ENCODE measurements at places on chromosomes 16 and 17.

- DNase-seq: no peak
Measured at GRCh38 chr17:71441098-71441497, 679.7 kb upstream of the SOX9 start.

DNA sequence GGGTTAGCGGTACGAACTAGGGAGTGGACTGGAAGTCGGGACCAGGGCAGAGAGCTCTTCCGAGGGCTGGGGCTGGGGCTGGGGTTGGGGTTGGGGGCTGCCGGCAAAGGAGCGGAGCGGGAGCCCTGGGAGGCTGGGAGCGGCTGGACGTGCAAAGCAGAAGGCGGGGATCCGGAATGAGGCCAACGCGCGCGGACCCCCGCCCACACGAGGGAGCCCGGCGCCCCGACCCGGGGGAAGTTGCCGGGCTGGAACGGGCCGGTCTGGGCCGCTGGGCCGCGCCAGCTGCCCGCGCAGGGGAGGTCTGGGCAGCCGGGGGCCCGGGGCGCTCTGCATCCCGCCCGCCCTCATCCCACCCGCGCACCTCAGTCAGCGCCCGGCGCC is 323 bp downstream of the ST3GAL2 start:
- DNase-seq: no peak

DNA sequence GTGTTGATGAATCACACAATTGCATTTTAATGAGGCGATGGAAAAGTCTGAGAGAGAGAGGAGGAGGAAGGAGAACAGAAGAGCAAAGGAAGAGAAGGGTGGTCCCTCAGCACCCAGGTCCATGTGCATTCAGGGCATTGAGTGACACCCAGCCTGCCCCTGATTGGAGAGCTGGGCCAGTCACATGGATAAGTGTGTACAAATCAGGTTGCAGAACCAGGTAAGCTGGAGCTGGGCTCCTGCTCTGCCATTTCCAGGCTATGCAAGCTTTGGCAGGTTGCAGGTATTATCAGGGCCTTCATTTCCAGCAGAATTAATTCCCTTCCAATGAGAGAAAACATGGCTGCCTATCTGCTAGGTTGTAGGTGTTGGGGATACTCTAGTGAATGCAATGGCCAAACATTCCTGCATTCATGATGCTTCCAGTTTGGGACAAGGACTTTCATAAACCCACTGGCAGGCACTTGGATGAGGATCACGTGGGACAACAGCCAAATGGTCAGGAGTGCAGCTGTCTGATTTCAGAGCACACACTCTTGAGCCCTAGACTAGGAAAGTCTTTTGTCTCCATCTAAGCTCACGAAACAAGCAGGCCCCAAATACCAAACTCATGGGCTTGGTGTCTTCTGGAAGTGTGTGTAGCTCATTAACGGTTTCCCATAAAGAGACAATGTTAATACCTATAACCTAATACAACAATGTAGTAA is 577.9 kb upstream of the CDH5 start:
- DNase-seq: no peak

GRCh38 chr16:31005350-31006085 is 4.9 kb downstream of the STX1B start:
- DNase-seq: no peak

Measured in type B pancreatic cell (in vitro differentiated cells).